SW 1271 (cell line): ENCODE measurements at places on chromosomes 6 and 20.

DNA sequence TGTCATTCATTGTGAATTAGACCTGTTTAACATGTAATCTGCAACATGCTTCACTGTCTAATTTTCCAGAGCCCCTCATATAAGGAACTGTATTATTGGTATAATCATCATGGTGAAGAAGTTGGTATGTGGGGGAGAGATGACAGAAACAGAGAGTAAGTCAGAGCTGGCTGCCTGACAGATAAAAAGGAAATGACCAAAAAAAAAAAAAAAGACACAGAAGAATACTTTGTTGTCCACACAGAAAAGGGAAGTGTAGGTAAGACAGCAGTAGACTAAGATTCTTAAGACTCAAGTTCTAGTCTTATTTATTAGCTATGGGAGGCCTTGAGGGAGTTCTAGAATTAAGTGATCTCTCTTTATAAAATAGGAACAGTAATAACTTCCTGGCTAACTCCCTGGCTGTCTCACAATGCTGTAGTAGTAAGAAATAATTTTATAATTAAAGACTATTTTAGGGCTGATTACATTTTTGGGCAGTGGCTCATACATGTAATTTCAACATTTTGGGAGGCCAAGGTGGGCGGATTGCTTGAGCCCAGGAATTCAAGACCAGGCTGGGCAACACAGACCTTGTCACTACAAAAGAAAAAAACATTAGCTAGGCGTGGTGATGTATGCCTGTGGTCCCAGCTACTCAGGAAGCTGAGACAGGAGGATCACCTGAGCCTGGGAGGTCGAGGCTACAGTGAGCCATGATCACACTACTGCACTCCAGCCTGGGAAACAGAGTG lies 102.5 kb downstream of the PRL start:
- DNase-seq: no peak

DNA sequence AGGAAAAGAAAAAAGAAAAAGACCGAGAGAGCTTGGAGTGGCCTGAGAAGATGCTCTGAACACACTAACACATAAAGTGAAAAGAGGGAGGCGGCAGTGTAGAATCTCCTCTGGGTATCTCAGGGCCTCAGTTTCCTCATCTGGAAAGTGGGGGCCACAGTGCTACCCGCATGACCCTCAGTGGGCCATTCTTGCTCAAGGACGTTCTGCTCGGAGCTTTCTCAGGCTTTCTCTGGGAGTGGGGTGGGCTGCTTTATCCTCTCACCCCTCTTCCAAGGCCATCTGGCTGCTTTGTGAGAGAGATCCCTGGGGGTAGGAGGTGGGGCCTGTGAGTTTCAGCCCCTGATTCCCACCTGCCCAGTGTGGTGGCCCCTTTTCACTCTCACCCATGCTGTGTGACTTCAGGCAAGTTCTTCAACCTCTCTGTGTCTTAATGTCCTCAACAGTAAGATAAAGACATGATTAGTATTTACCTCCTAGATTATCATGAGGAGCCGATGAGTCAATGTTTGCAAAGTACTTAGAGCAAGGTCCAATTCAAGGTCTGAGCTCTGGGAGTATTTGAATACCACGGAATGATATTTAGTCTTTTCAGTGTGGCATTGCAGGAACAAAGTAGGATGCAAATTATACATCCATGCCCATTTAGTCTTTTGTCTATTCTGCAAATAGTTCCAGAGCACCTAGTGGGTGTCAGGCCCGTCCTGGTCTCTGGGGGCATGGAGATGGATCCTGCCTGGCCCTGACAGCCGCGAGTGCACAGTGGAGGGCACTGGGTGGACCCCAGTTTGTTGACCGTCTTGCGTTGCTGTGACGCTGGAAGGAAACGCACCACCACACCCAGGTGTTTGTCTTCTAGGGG lies 34.3 kb downstream of the SRC start:
- DNase-seq: no peak

DNA sequence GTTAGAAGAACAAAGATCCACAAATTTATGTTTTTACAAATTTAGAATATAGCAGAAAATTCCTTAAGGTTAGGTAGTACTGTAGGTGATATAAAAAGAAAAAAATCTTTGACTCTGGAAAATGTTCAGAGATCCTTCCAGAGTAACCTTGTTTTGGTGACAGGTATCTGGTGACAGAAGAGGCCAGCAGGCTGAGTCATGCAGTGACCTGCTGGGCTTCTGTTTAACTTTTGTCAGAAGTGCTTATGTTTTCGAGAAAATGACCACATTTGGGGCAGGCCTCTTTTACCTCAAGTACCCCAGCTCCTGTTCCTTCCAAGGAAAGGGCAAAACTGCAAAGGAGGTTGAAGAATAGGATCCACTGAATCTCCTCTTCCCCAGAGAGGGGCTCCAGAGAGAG lies 10.5 kb upstream of the CLDN20 start:
- DNase-seq: no peak

GRCh38 chr6:1942834-1943233 lies 302.6 kb downstream of the GMDS start:
- DNase-seq: no peak

GRCh38 chr20:56806952-56807517 lies 177.9 kb downstream of the TFAP2C start:
- no peak for DNase-seq

DNA sequence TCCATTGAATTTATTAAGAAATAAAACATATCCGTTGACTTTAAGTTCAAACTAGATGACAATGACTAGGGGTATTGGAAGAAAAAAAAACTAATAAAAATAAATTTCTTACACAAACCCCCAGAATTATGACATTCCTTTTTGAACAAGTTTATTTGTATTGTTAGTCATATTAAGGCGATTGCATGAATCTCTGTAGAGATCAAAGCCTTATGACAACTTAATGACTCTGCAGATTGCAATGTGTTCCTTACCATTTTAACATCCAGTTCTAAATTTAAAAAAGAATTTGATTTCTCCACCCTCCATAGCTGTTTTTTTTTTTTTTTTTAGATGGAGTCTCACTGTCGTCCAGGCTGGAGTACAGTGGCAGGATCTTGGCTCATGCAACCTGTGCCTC lies 189.8 kb upstream of the CEP162 start:
- no peak for DNase-seq

DNA sequence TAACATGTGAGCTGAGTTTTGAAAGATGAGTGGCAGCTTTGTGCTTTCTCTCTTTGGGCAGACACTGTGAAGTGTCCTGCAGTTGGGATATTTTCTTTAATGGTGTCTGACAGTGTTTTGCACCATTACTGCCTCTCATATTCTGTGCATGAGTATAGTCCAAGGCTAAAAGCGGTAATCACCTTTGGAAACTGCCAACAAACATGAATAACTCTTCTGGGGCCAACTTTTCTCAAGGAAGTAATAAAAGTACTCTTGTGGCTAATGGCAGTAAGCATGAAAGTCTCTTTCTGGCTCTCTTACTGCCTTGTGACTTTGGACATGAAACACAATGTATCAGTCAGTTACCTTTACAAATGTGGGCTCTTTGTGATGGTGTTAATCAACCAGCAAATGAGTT lies 91.7 kb upstream of the SOX4 start:
- no peak for DNase-seq

DNA sequence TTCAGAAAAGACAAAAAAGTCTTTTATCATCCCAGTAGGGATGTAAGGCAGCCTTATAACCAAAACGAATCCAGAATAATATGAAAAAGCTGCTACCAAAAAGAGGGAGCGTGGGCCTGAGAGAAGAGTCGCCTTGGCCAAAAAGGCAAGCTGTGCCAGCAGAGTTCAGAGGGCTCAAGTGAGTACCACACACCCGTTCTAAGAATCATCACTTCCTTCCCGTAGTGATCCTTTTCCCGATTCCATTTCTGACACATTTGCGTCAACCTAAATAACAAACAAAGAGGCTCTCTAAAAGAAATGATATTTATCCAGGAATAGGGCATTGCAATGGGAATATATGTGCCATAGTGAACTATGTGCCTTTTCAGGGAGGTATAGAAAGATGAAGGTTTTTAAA lies 3.8 kb upstream of the TMEM181 start:
- DNase-seq: no peak

DNA sequence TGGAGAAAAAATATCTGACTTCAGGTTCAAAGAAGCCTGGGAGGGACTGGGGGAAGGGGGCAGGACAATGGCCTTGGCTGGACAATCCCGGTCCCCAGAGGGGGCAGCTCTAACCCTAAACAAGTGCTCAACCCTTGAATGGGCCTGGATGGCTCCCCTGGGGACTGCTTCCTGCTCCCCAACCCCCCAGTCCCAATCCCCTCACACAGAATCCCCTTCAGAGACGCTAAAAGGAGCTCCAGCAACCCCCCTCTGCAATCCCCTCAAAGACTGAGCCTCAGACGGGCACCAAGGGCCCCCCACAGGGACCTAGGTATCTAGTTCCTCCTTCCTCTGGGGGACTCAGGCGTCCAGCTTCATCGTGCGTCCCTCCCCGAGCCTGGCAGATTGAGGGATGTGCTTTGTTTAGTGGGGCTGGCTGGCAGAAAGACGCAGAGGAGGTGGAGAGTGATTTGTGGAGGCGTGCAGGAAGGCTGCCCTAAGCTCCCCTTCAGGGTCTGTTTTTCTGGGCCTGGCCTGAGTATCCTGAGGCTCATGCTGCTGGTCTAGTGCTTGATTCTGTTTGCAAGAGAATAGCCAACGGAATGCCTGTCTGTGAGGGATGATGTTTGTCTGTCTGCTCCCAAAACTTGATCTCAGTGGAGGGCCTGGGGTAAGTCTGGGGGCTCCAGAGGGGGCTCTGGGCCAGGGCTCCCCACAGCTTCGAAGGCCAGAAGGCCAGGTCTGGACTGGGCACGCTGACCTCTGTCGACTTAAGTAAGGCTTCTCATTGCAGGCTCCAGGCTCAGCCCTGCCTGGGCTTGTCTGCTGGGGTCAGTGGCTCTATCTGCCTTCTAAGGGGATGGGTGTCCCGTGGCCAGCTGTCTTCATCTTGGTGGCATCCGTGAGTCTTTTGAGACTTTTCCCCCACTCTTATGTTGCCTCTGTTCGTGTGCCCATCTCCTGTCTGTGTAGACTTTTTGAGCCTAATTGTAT lies 1.7 kb upstream of the POU5F1 start:
- DNase-seq: no peak

- no peak for DNase-seq
Observed at GRCh38 chr20:39266989-39267388, 304.8 kb downstream of the DHX35 start.

GRCh38 chr20:59571551-59572314 lies 32.6 kb upstream of the PHACTR3 start:
- DNase-seq: peak; percentile 41

DNA sequence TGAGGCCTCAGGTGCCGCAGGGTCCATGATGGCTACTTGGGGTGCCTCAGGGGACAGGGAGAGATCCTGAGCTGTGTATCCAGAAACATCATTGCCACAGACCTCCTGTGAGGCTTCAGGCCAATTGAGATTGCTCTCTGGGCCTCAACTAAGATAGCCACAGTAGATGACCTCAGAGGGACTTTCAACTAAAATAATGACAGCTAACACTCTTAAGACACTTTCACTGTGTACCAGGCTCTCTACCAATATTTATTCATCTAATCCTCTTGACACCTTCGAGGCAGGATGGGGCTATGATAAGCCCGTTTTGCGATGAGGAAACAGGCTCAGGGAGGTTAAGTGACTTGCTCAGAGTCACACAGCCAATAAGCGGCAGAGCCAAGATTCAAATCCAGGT lies 10.7 kb downstream of the RIMS4 start:
- DNase-seq: no peak

- no peak for DNase-seq
Observed at GRCh38 chr6:111812060-111813038, 60.9 kb downstream of the FYN start.

DNA sequence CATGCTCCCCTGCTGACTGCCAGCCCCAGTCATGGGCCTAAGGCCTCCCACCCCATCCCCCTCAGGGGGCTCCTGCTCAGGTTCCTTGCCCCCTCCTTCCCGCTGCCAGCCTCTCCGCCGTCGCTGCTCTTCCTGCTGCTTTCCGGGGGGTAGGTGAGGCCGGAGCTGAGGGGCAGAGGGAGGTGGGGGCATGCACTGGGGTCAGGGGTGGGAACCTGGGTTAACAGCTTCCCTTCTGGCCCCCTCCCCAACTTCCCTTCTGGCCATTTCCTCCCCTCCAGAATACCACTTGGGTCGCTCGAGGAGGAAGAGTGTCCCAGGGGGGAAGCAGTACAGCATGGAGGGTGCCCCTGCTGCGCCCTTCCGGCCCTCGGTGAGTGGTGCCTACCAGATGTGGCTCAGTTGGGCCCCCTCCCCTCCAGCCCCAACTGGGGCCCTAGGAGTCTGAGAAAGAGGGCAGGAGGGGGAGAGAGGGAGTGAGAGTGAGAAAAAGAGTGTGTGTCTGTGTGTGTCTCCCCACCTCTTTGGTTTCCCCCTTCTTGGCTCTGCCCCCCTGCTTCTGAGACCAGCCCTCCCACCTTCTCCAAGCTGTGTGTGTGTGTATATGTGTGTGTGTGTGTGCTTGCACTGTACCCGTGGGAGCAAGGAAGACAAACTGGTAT lies 12.1 kb downstream of the SYNGAP1 start:
- no peak for DNase-seq
